HS-5 (cell line): ENCODE measurements at places on chromosomes 5 and 9.
A peak's percentile ranks its signal among the peaks of the same experiment; 100 is the strongest.

GRCh38 chr9:134575901-134576176, 65.8 kb upstream of the COL5A1 start:
- no peak for DNase-seq

DNA sequence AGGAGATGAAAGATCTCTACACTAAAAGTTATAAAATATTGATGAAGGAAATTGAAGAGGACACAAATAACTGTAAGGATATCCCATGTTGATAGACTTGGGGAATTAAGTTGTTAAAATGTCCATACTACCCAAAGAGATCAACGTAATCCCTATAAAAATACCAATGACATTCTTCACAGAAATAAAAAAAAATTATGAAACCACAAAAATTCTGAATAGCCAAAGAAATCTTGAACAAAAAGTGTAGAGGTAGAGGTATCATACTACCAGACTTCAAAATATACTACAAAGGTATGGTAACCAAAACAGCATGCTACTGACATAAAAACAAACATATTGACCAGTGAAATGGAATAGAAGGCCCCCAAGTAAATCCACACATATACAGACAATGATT, 71.5 kb upstream of the ELL2 start:
- no peak for DNase-seq

DNA sequence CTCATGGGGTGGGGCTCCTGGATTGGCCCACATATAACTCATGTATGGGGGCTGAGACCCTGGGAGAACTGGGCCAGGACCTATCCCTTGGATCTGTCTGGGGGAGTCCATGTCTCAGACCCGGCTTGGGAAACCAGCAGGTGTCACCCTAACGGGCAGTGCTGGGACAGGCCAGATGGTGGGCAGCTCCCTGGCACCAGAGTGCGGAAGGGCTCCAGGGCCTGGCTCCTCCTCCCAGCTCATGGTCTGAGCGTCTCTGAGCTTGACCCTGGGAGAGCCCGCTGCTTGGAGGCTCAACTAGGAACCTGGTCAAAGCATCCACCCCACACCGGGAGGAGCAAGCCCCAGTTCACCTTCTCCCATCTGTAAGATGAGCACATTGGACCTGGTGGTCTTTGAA, 15.5 kb upstream of the NCS1 start:
- no peak for DNase-seq

DNA sequence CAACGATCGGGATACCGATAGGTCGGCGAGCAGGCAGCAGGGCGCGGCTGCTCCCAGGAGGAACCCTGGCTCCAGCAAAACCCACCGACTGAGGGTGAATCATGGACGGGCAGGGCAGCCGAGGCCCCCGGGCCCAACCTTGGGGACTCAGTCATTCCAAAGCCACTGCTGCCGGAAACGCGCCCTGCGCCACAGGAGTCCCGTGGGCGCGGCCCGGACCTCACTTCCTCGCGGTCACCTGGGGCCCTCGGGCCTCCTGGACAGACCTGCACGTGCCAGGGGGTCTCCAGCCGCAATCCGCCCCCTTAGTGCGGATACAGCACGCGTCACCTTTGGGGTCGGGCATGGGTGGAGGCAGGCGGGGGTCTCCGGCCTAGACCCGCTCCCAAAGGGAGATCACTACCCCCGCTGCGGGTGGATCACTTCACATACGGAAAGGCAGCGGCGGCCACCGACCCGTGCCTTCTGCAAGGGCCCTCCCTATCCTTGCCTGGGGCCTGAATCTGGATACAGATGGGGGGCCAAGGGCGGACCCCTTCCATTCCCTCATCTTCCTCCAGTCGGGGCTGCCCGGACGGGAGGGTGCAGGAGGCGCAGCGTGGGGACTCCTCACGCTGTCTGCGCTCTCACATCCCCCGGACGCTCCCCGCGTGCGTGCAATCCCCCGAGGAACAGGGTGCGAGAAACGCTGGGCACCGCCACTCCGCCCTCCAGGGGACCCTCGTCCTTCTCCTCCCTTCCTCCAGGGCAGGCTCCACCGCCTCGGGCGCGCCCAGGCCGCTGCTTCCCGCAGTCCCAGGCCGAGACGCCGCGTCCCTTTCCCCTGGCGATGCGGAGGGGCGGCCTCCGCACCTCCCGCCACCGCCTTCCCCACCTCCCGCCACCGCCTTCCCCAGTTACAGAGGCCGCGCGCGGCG, 586 bp downstream of the TXN start:
- no peak for DNase-seq

DNA sequence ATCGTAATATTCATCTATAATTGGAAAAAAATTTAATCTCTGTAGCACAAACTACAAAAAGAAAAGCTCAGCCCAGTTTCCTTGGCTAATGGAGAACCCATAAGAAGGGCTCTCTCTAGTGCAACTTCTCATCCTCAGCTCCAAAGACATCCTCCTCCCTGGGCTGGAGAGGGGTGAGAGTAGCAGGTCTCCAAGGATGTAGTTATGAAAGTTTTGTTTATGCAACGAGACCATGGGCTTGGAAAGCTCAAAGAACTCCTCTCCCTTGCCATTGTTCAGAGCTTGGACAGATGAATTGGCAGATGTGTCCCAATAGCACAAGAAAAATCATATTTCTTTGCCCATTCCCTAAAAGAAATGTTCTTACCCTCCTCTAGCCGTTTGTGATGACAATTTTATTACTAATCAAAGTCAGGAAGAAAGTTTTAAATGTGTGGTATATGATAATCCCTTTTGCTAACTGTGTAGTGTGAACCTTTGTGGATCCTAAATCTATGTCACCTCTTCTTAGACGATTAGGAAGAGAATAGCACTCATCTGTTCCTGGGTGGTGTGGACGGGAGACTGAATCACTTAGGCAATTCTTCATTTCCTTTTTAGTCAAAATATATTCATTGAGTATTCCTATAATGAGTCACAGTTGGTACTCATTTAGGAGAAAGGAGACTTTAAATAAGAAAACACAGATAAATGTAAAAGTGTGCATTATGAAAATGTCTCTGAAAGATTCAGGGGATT, 52.2 kb downstream of the GARNL3 start:
- no peak for DNase-seq

DNA sequence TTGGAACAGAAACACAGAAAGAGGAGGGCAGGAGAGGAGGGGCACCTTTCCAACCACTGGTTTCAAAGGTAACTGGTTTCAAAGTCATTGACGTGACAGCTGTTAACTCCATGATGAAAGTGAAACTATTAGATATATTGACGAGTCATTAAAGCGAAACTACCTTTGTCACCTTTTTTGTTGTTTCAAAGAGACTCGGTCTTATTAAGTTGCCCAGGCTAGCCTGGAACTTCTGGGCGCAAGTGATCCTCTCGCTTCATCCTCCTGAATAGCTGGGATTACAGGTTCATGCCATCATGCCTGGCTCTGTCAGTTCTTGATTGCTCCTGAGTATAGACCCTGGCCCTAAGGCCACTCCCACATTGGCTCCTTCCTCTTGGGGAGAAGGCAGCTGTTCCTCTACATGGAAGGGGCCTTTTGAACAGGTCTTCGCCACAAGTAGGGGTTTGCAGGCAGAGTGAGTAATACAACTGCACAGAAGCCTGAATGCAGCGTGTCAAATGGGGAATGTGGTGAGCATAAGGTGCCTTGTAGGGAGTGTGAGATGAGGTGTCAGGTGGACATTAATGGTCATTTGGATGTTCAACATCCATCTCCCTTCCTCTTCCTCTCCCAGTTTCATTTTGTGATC, 3.4 kb upstream of the F12 start:
- no peak for DNase-seq

DNA sequence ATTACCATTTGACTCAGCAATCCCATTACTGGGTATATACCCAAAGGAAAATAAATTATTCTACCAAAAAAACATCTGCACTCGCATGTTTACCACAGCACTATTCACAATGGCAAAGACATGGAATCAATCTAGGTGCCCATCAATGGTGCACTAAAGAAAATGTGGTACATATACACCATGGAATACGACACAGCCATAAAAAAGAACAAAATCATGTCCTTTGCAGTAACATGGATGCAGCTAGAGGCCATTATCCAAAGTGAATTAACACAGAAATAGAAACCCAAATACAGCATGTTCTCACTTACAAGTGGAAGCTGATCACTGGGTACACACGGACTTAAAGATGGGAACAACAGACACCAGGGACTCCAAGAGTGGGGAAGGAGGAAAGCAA, 2.1 kb downstream of the CDC23 start:
- no peak for DNase-seq

DNA sequence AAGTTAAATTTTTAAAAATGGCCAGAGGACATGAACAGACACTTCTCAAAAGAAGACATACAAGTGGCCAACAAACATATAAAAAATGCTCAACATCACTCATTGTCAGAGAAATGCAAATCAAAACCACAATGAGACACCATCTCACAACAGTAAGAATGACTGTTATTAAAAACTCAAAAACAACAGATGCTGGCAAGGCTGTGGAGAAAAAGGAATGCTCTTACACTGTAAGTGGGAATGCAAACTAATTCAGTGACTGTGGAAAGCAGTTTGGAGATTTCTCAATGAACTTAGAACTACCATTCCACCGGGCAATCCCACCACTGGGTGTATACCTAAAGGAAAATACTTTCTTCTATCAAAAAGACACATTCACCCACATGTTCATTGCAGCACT, 168.5 kb upstream of the PIK3R1 start:
- peak; percentile 58 for DNase-seq

- no peak for DNase-seq
These were observed 108.2 kb downstream of the KLHL3 start for GRCh38 chr5:137627706-137628105.

DNA sequence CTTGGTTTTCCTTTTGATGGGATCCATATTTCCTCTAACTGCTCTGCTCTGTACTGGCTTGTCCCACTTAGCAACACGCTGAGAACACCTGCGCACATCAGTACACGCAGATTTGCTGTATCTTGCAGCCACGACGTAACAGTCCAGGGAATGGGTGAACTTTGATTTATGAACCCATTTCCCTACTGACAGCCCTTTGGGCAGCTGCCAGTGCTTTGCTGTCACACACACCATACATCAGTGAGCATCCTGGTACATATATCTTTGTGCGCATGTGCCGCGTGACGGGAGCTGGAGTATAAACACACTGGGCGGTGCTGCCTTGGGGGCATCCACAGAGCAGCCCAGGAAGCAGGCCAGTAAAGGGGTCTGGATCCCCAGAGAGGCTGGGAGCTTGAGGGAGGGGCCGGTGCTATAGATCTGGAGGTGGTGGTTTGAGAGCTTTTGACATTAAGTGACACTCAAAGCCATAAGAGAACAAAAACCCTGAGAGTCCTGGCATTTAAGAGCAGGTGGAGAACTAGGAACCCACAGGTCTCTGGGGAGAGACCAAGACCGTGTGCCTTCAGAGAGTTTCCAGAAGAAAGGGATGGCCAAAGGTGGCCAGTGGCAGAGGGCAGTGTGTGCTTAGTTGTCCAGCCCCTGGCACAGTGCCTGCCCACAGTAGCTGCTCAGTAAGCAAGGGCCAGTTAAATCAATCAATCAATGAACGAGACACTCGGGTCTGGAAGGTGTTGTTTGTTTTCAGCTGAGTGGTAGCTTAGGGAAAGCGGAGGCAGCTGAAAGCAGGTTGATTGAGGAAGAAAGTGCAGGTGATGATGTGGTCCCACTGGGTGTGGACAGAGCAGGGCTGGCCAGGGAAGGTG, 53.7 kb downstream of the LMX1B start:
- DNase-seq = no peak

- DNase-seq = no peak
These were observed 113.4 kb upstream of the MSX2 start for GRCh38 chr5:174610968-174611367.

GRCh38 chr5:42745856-42746255, 10.8 kb upstream of the CCDC152 start:
- DNase-seq = no peak

GRCh38 chr5:137096149-137097103, 402.7 kb downstream of the SPOCK1 start:
- no peak for DNase-seq

DNA sequence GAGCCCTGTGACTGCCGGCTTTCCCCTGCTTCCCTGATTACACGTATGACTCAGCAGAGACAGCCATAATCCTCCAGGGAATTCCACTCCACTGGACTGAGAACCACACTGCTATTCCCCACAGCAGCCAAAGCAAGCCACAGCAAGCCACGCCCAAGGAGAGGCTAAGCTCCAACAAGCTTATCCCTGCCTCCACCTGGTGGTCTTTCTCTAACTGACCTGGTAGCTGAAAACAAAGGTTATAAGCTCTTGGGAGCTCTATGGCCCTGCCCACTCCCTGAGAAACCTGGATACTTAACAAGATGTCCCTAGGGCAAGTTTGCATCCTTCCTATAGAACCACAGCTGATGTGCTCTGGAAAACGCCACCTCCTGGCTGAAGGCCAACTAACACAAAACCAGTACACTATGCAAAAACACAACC, 613.7 kb upstream of the CDH18 start:
- peak; percentile 56 for DNase-seq

DNA sequence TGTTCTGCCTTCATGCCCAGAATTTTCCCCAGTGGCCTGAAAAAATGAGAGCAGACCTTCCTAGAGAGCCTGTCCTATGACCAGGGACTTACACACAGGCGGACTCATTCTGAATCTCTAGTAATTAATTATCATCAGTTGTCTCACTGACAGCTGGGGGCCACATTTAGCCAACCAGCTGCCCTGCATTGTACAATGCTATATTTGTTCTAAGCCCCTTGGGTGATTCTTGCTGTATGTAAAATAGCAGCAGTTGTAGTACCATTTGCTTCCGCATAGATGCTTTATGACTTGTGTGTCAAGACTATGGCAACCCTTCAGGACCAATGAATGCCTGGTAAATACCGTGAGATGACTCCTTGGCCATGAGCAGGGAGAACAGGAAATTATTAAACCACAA, 415.4 kb upstream of the SEMA6A start:
- DNase-seq = no peak

DNA sequence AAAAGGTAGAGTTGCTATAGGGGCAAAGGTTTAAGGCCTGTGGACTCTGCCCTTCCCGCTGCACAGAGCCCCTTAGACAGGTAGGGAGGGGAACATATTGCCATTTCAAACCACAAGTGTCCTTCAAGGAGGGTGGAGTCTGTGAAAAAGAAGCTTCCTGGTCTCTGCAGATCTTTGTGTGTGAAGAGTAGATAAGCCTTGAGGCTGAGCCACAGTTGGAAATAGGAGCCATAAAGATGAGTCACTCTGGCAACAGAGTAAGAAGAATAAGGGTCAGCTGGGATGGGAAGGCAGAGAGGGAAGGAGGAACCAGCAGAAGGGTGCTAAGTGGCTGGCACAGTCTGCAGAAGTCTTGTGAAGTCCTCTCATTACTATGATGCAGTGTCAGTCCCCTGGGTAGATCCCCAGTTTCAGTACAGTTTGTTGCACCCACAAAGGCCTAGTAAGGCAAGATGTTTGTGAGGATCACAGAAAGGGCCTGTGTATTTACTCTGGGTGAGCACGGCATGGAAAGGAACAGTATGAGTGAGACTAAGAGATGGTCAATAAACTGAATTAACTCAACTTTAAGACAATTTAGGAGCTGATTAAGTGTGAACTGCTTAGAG, 18.1 kb downstream of the GRXCR2 start:
- peak; percentile 43 for DNase-seq

- no peak for DNase-seq
These were observed 103.6 kb downstream of the C9orf152 start for GRCh38 chr9:110104261-110104809.

- DNase-seq = no peak
These were observed 12.8 kb downstream of the PDCL start for GRCh38 chr9:122815544-122815943.

- no peak for DNase-seq
These were observed 11.2 kb downstream of the SNX18 start for GRCh38 chr5:54528633-54529209.

GRCh38 chr9:129133082-129133481, 21.9 kb downstream of the PTPA start:
- no peak for DNase-seq
